ENCODE measurements at places on chromosomes 3 and 15. TPM values are rescaled to one million over a fixed set of nuclear protein-coding genes. Genes with fewer than 3 reads are reported as not detected.

Gene PLSCR5
- polyA plus RNA-seq: not detected

Gene CKMT1B
- polyA plus RNA-seq: 0.57 TPM

Gene TRAK1
- polyA plus RNA-seq: 32.0 TPM

Gene WWTR1
- polyA plus RNA-seq: 19.4 TPM

Gene GRM2
- 10.7 TPM for polyA plus RNA-seq

Gene KIF7
- 2.6 TPM for polyA plus RNA-seq

Gene SENP7
- polyA plus RNA-seq: 12.6 TPM

Gene RAB7A
- 152 TPM for polyA plus RNA-seq

Gene KLHL6
- polyA plus RNA-seq: 1.4 TPM

Gene CCR9
- polyA plus RNA-seq: 0.25 TPM

Gene NR1D2
- 14.5 TPM for polyA plus RNA-seq

Gene GOLGA8S
- 15.5 TPM for polyA plus RNA-seq

Gene TWF2
- polyA plus RNA-seq: 30.0 TPM

Gene TRH
- 1.8 TPM for polyA plus RNA-seq
